ENCODE measurements at places on chromosomes 5 and 9. TPM values are rescaled to one million over a fixed set of nuclear protein-coding genes. Genes with fewer than 3 reads are reported as not detected.

GRCh38 chr9:33007755-33008154, 6.3 kb upstream of the APTX start:
- no peak overlapping the region for H3K27ac ChIP-seq
- no peaks in the 10 kb centered on the region for H3K36me3 ChIP-seq
- DNase-seq, result no peak
- H3K4me1 ChIP-seq, result no peaks in the 10 kb centered on the region

GRCh38 chr5:154273028-154273617, 82.6 kb downstream of the GALNT10 start:
- no peak overlapping the region for H3K27ac ChIP-seq
- H3K4me3 ChIP-seq, result no peak overlapping the region
- H3K27me3 ChIP-seq, result no peaks in the 10 kb centered on the region
- no peak for DNase-seq
- H3K36me3 ChIP-seq, result no peaks in the 10 kb centered on the region

- H3K36me3 ChIP-seq, result no peaks in the 10 kb centered on the region
- H3K4me3 ChIP-seq, result no peak overlapping the region
- no peak overlapping the region for H3K27ac ChIP-seq
- peaks cover 24% of the 10 kb centered on the region for H3K4me1 ChIP-seq
Measured at GRCh38 chr9:83930881-83931280, 9.6 kb upstream of the KIF27 start.

DNA sequence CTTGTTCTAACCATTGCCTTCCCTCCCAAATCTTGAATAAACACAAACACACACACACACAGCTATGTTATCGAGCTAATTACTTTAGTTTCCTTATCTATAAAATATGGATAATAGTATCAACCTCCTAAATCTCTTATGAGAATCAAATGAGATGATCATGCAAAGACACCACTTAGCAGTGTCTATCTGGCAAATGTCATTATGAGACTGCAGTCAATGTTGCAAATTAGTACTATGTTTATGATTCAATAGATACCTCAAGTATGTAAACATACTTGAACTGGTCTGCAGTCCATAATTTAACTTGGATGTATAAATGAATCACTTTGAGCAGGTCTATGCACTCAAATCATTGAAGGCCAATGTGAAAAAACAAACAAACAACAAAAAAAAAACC, 22.2 kb upstream of the ERAP2 start:
- 0 out of 2 replicates have a peak, but pooled peaks cover 15% of the 10 kb centered on the region for H3K27me3 ChIP-seq
- no peak overlapping the region for H3K4me3 ChIP-seq
- no peak for DNase-seq
- peaks cover 7% of the 10 kb centered on the region for H3K4me1 ChIP-seq
- H3K27ac ChIP-seq, result no peak overlapping the region
- no peaks in the 10 kb centered on the region for H3K36me3 ChIP-seq

DNA sequence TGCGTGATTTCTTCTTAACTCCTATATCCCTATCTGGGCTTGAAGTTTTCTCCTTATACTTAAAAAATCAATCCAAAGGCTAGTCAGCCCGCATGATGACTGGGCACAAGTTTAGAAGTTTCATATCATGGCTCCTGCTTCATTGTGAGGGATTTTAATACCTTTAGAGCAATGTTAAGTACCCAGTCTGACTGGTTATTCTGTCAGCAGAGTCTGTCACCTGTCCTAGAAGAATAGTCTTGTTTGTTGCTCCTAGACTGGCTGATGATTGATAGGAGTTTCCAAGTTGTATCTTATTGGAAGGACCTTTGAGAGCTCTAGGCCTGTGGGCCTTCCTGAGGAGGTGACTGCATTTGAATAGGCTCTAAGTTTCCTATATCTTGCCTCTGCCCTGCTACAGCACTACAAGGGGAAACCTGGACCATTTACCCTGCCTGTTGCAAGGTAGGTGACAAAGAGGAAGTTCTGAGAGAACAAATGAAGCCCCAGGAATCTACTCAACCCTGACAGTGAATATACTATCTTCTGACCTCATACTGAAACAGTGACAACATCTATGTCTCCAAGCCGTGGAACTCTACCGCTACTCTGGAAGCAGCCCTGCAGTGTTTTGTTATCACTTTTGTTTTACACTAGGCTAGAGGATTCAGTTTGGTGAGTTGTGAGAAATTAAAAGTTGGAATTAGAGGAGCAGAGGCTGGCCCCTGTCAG, 66.5 kb downstream of the F2RL2 start:
- no peak overlapping the region for H3K4me3 ChIP-seq
- H3K4me1 ChIP-seq, result no peaks in the 10 kb centered on the region
- no peaks in the 10 kb centered on the region for H3K36me3 ChIP-seq
- 0 out of 2 replicates have a peak, but pooled peaks cover 5% of the 10 kb centered on the region for H3K27me3 ChIP-seq
- H3K27ac ChIP-seq, result no peak overlapping the region

- peaks cover 38% of the 10 kb centered on the region for H3K4me1 ChIP-seq
- H3K4me3 ChIP-seq, result no peak overlapping the region
- H3K27ac ChIP-seq, result no peak overlapping the region
Measured at GRCh38 chr5:73273379-73274050, 100.5 kb downstream of the TMEM174 start.

GRCh38 chr9:136239135-136239982, 6.3 kb downstream of the QSOX2 start:
- DNase-seq, result no peak
- no peak overlapping the region for H3K27ac ChIP-seq
- H3K4me3 ChIP-seq, result no peak overlapping the region
- H3K27me3 ChIP-seq, result no peaks in the 10 kb centered on the region
- H3K4me1 ChIP-seq, result peaks cover 6% of the 10 kb centered on the region

DNA sequence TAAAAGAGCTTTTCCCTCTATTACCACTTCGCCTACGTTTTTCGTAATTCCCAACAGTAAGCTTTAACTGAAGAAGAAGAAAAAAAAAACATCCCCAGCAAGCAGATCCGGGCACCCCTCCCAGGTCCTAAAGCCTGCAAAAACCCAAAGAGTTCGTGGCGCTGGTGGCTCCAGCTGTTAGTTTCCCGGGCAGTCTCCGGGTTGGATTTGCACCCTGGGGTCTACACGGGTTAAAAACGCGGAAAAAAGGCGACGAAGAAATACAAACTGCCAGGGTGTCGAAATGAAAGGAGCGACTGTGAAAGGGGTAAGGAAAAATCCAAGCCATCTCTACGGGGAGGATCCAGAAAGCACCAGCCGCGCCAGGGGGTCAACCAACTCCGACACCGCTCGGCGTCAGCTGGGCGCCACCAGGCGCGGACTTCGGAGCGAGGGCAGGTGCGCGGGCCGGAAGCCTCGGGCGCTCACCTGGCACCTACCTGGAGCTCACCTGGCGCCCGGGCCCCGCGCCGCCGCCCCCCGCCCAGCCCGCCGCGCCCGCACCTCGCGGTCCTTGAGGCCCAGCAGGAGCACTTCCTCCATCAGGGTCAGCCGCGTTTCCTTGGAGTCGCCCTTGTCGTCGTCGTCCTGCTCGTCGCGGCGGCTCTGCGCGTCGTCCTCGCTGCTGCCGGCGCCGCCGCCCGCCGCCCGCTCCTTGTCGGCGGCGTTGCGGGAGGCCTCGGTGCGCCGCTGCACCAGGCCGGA, 680 bp downstream of the GOLPH3 start:
- peaks cover 39% of the 10 kb centered on the region for H3K4me1 ChIP-seq
- H3K27ac ChIP-seq, result peak overlapping the region; percentile 99
- H3K4me3 ChIP-seq, result peak overlapping the region; percentile 96
- DNase-seq, result peak; percentile 83

DNA sequence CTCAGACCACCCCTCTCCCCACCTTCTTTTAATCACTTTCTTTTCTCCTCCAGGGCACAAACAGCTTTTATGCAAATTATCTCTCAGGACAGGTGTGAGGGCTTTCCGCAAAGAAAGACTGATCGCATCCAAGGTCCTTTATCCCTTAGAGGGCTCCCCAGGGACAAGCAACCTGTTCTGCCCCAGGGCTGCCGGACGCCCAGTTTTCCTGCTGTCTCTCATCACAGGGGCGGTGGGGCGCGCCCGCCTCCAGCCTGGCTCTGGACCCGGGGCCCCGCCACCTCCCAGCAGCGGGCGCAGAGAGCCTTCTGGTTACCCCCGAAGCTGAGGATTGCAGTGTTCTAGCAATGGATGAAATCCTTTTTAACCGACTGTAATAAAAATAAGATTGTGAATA, 266.1 kb downstream of the CWC27 start:
- H3K27me3 ChIP-seq, result no peaks in the 10 kb centered on the region
- H3K4me1 ChIP-seq, result peaks cover 37% of the 10 kb centered on the region
- peak overlapping the region; percentile 98 for H3K27ac ChIP-seq
- peak overlapping the region; percentile 54 for H3K4me3 ChIP-seq
- DNase-seq, result no peak

DNA sequence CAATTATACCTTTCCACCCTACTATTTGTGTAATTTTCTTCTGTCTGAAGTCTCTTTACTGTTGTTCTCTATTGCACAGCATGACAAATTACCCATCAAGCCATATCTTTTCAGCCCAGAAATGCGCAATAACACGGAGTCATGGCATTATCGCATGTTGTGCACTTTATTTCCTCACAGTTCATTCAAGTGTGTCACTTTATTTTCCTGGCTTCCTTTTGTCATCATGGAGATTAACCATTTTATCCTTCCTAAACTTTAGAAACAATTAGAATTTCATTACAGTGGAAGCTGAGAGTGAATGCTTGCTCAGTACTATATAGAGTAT, 41.3 kb upstream of the MEF2C start:
- H3K27me3 ChIP-seq, result no peaks in the 10 kb centered on the region
- H3K4me1 ChIP-seq, result peaks cover 25% of the 10 kb centered on the region
- peak; percentile 10 for DNase-seq
- H3K36me3 ChIP-seq, result no peaks in the 10 kb centered on the region
- peak overlapping the region; percentile 64 for H3K4me3 ChIP-seq

- H3K27me3 ChIP-seq, result no peaks in the 10 kb centered on the region
- no peak for DNase-seq
- H3K4me3 ChIP-seq, result no peak overlapping the region
Measured at GRCh38 chr5:137090721-137091120, 408.4 kb downstream of the SPOCK1 start.

- no peaks in the 10 kb centered on the region for H3K27me3 ChIP-seq
- peaks cover 10% of the 10 kb centered on the region for H3K4me1 ChIP-seq
- no peaks in the 10 kb centered on the region for H3K36me3 ChIP-seq
- H3K4me3 ChIP-seq, result no peak overlapping the region
- H3K27ac ChIP-seq, result no peak overlapping the region
Measured at GRCh38 chr5:160181965-160182622, 47.2 kb upstream of the FABP6 start.

GRCh38 chr5:33981408-33982162, 2.9 kb downstream of the SLC45A2 start:
- DNase-seq, result peak; percentile 53
- H3K36me3 ChIP-seq, result no peaks in the 10 kb centered on the region
- no peak overlapping the region for H3K27ac ChIP-seq
- peaks cover 11% of the 10 kb centered on the region for H3K4me1 ChIP-seq
- no peak overlapping the region for H3K4me3 ChIP-seq

DNA sequence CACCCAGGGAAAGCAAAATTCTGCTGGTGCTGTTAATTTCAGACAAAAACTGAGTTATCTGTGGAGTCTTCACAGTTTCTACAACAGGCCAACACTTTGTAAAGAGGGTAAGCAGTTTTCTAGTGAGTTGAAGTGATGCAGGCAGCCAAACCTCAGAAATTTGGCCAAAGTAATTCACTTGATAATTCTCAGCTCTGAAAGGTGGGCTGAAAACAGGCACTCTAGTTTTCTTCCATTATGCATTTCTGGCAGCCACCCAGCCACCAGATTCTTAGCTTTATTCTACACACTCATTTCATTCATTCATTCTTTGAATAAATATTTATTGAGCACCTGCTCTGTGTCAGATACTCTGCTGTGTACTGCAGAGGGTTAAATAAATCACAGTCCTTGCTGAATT, 184.2 kb downstream of the RAB3C start:
- no peak overlapping the region for H3K4me3 ChIP-seq
- no peak for DNase-seq
- no peaks in the 10 kb centered on the region for H3K36me3 ChIP-seq

- H3K27ac ChIP-seq, result no peak overlapping the region
- H3K36me3 ChIP-seq, result no peaks in the 10 kb centered on the region
- DNase-seq, result no peak
- no peaks in the 10 kb centered on the region for H3K4me1 ChIP-seq
- no peaks in the 10 kb centered on the region for H3K27me3 ChIP-seq
Measured at GRCh38 chr9:636931-637591, 204.4 kb upstream of the DMRT1 start.

GRCh38 chr5:109903061-109903460, 213.3 kb downstream of the MAN2A1 start:
- H3K4me3 ChIP-seq, result no peak overlapping the region
- H3K4me1 ChIP-seq, result peaks cover 19% of the 10 kb centered on the region
- no peak overlapping the region for H3K27ac ChIP-seq
- no peak for DNase-seq

DNA sequence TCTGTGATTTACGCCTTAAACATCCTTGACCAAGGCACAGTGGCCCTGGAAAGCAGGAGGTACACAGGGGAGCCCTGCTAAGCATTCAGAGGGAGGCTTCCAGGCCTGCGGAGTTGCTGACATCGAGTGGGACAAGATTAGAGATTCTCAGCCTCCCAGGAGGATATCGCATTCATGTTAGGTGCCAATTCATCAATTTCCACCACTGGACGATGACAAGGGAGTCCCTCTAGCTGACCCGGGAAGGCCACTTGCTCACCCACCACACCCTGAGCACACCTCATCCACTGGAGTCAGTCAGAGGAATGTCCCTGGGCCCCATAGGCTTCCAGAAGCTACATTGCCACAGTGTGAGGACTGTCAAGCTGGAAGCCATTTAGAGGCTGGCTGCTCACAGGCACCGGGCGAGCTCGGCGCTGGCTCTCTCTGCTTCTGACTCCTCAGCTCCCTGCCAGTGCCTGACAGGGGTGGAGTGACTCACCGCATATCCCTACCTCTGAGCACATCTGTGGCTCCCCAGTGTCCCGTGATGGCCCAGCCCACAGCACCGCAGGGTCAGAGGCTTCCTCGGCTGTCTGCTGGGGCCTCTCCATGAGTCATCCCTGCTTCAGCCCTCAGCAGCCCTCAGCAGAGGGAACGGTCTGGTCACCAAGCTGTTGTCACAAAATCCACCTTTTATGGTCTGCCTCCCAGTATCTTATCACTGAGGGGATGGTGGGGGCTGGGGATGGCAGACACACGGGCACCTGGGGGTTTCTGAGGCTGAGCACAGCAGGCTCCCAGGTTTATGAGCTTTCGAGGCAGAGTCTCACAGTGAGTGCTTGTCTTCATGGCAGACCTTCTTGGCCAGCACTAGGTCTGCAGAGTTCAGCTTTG, 117.5 kb downstream of the ZNF608 start:
- no peaks in the 10 kb centered on the region for H3K27me3 ChIP-seq
- peak; percentile 98 for DNase-seq
- peaks cover 31% of the 10 kb centered on the region for H3K4me1 ChIP-seq
- H3K27ac ChIP-seq, result peak overlapping the region; percentile 70

Gene FAM153A
- not detected for polyA plus RNA-seq

Gene WASHC1
- polyA plus RNA-seq, result 9.0 TPM

Gene GABRA1
- polyA plus RNA-seq, result not detected

Gene TRPM3
- polyA plus RNA-seq, result not detected

Gene BHMT2
- polyA plus RNA-seq, result 7.0 TPM

Gene MEIKIN
- polyA plus RNA-seq, result not detected

Gene WDR38
- polyA plus RNA-seq, result not detected

Gene CCNJL
- not detected for polyA plus RNA-seq

All from GM23248 (cell line).